Spleen (tissue), 13 donors: ENCODE measurements at places on chromosomes 1 and 21. TPM values are rescaled to one million over a fixed set of nuclear protein-coding genes. Genes with fewer than 3 reads are reported as not detected.

- H3K27me3 ChIP-seq: no peaks in the 10 kb centered on the region
- no peaks in the 10 kb centered on the region for H3K36me3 ChIP-seq
- no peaks in the 10 kb centered on the region for H3K4me1 ChIP-seq
Measured at GRCh38 chr1:42993502-42994136, 35.0 kb upstream of the SLC2A1 start.

GRCh38 chr21:14483296-14483695 is 62.8 kb downstream of the SAMSN1 start:
- H3K4me1 ChIP-seq: peaks cover 44% of the 10 kb centered on the region
- peak overlapping the region; percentile 86 for H3K27ac ChIP-seq
- H3K27me3 ChIP-seq: no peaks in the 10 kb centered on the region
- no peak overlapping the region for H3K4me3 ChIP-seq
- peaks cover 27% of the 10 kb centered on the region for H3K36me3 ChIP-seq
- no peak for DNase-seq

TRIM58 gene
- 11.3 TPM for total RNA-seq

PCNT gene
- 34.0 TPM for total RNA-seq

DNA sequence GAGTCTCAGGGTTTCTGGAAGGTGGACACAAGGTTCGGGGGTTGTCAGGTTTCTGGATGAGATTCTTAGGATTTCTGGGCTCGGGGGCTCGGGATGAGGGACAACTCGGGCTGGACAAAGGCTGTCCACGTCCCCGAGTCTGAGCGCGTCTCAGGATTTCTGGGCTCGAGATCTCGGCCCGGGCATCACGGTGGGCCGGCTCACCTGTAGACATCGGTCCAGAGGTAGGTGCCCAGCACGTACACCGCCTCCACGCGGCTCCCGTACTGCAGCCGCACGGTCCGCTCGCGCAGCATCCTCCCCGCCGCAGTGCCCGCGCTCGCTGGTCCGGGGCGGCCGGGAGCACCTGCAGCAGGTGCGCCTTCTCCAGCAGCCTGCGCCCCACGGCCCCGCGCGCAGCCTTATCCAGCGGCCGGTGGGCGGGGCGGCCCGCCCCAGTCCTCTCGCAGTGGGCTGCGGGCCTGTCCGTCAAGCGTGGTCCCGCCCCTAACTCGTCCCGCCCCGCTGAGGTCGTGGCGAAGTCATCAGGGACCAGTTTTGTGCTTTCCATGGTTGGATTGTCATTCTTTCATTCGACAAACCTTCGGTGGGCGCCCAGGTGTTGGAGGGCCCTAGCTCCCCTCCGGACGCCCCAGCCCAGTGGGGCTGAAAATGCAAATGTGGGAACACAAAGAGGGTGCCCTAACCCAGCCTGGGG is at the start of gene PADI2:
TSS of gene PADI2 (minus strand) at position 376 of the 697 bp plus-strand sequence. CDS start at position 296, 80 bp downstream.
- peak; percentile 92 for DNase-seq
- H3K4me1 ChIP-seq: peaks cover 59% of the 10 kb centered on the region
- H3K27ac ChIP-seq: peak within 1 kb of the TSS; percentile 86
- peak within 1 kb of the TSS; percentile 41 for H3K4me3 ChIP-seq
- no peaks in the 10 kb centered on the region for H3K36me3 ChIP-seq

RCC1 gene
- 22.4 TPM for total RNA-seq

- H3K27ac ChIP-seq: no peak overlapping the region
- H3K27me3 ChIP-seq: no peaks in the 10 kb centered on the region
Measured at GRCh38 chr21:29121759-29122158, 8.7 kb upstream of the MAP3K7CL start.

DNA sequence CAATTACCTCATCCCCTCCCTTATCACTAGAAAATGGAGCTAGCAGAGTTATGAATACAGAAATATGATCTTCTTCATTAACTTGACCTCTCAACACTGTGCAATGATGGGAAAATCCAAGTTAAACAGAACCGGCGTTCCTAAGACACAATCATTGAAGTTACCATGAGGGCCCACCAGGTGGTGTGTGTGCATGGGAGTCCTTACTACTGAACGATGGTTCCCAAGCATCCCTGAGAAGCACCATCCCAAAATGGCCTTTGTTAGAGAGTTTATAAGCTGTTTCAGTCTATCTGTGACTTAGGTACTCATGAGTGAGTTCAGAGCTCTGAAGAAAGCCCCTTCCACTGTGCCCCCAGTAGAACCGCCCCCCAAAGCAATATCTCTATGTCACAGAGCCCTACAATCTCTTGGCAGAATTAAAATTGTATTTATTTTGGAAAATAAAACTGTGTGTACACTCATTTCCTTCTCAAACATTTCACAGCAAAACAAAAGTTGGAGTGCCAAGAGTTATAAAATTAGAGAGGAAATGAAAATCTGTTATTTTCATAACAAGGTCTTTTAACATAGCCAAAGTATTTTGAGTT is 56.8 kb downstream of the PLD5 start:
- no peaks in the 10 kb centered on the region for H3K27me3 ChIP-seq
- no peak for DNase-seq
- no peak overlapping the region for H3K27ac ChIP-seq
- no peaks in the 10 kb centered on the region for H3K4me1 ChIP-seq
- H3K4me3 ChIP-seq: no peak overlapping the region

GRCh38 chr1:206734499-206735142 is 36.0 kb upstream of the IL19 start:
- H3K36me3 ChIP-seq: peaks cover 45% of the 10 kb centered on the region
- no peaks in the 10 kb centered on the region for H3K27me3 ChIP-seq
- DNase-seq: peak; percentile 85
- no peak overlapping the region for H3K27ac ChIP-seq

DNA sequence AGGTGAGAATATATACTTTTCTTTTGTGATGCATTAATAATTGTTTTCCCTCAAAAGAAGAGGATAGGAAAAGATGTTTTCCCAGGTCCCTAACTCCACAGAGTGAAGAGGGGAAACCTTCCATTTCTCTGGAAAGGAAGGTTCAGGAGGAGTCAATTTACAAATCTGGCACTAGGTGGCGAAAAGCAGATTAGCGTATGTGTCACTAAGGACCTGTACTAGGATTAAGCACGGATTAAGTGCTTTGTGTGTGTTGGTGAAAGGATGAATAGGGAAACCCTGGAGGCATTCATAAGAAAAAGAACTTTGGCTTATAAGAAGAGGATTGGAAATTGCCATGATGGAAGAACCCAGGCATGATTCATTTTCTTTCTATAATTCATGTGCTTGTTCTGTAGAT is 410.1 kb upstream of the PLXNA2 start:
- H3K27ac ChIP-seq: no peak overlapping the region
- DNase-seq: no peak
- H3K36me3 ChIP-seq: no peaks in the 10 kb centered on the region
- H3K4me3 ChIP-seq: no peak overlapping the region

GRCh38 chr1:10802944-10803715 is 6.7 kb upstream of the CASZ1 start:
- no peaks in the 10 kb centered on the region for H3K4me1 ChIP-seq
- DNase-seq: no peak
- no peak overlapping the region for H3K4me3 ChIP-seq
- no peaks in the 10 kb centered on the region for H3K27me3 ChIP-seq

EXOC8 gene
- total RNA-seq: 23.6 TPM

GRCh38 chr1:43172527-43172972 is 420 bp downstream of the CFAP57 start:
- peak overlapping the region; percentile 81 for H3K27ac ChIP-seq
- H3K36me3 ChIP-seq: peaks cover 31% of the 10 kb centered on the region
- no peaks in the 10 kb centered on the region for H3K27me3 ChIP-seq
- peak; percentile 93 for DNase-seq
- H3K4me3 ChIP-seq: peak overlapping the region; percentile 98

DNA sequence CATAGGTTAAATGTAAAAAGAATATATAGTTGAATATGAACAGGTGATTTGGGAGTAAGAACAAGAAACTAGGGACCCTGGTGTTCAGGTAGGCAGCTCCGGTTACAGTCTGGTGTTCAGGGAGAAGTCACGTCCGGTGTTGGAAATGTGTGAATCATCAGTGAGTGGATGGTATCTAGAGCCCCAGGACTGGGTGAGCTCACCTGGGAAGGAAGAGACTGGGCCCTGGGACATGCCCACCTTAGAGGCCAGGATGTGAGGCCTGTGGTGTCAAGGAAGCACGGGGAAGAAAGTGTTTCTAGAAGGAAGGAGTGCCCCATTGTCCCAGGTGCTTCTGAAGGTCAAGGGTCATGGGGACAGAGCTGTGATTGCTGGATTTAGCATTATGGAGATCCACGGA is 1.5 kb upstream of the GJB3 start:
- H3K36me3 ChIP-seq: no peaks in the 10 kb centered on the region
- no peak overlapping the region for H3K4me3 ChIP-seq
- H3K4me1 ChIP-seq: peaks cover 14% of the 10 kb centered on the region
- no peak overlapping the region for H3K27ac ChIP-seq

KRTAP7-1 gene
- not detected for total RNA-seq

DNA sequence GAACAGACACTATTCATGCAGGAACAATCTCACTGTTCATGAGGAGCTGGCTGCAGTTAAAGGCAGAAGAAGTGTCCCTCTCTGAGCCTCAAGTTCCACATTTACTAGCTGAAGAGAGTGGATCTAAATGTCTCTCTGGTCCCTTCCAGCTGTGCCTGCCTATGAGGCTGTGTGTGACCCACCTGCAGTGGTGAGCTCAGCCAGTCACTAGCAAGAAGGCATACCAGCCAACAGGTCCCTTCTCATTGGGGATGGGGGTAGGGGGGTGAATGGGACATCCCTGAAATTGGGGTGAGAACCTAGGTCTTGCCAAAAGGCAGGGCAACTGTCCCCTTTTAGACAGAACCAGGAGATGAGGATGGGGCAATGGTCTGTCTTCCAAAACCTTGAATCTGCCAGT is 13.6 kb downstream of the RD3 start:
- no peak for DNase-seq
- H3K4me3 ChIP-seq: no peak overlapping the region
- H3K36me3 ChIP-seq: no peaks in the 10 kb centered on the region
- peaks cover 18% of the 10 kb centered on the region for H3K27me3 ChIP-seq
- H3K4me1 ChIP-seq: no peaks in the 10 kb centered on the region
- H3K27ac ChIP-seq: no peak overlapping the region

GRCh38 chr1:185520188-185520920 is 203.3 kb upstream of the IVNS1ABP start:
- H3K4me3 ChIP-seq: no peak overlapping the region
- H3K27me3 ChIP-seq: no peaks in the 10 kb centered on the region
- no peak overlapping the region for H3K27ac ChIP-seq
- H3K4me1 ChIP-seq: no peaks in the 10 kb centered on the region

DNA sequence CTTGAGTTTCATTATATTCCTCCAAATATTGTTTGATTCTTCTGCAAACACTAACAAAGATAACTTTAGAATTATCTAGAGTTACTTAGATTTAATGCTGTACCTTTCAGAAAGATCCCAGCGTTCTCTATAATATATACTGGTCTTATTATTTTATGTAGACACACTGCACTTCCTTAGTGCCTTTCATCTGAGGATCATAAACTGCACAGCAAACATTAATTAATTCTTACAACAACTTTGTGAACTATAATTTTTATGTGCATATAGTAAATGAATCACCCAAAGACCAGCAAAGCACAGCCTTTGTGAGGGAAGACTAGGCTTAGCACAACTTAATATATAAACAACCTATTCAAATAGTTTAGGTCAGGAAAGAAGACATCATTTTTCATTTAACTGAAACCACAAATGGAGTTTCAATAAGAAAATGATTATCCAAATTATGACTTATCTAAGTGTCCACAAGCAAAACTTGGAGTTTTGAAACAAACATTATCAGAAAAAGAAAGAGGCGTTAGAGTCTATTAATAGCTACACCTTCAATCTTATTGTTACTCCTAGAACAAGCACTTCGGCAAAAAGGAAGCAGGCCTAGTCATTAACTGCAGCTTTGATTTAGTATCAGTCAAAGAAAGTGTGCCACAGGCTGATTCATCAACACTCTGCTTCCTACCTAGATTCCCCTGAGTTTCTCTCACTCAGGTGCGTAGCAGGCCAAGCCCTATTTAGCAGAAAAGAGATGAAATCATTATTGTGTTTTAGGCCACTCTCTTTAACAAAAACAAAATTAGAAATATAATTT is 22.5 kb upstream of the RC3H1 start:
- no peak overlapping the region for H3K27ac ChIP-seq
- H3K4me1 ChIP-seq: no peaks in the 10 kb centered on the region
- no peak overlapping the region for H3K4me3 ChIP-seq
- H3K36me3 ChIP-seq: no peaks in the 10 kb centered on the region
- no peak for DNase-seq

DNA sequence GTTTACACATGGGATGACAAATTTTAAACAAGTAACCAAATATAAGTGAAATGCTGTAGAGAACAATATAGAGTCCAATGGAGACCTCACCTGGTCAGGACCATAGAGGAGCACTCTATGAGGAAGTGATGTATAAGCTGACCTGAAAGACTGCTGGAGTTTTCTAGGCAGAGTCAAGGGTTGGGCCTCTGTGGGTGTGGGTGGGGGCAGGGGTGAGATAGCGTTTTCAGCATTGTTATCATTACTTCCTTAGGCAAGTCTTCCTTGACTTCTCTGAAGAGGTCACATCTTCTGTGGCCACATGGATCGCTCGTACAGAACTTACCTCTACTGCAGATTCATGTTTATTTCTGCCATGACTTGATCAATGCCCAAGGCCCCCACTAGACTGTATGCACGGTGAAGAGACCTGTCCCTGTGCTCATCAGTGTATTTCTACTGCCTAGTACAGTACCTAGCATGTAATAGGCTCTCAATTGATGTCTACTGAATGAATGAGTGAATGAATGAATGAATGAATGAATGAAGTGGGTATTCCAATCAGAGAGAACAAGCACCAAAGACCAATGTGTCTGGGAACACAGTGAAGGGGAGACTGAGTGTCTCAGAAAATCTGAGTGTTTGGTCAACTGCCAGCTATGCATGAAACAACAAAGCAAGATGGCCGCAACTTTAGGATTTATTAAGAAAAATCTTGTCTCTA is 116.5 kb downstream of the RNF220 start:
- no peak overlapping the region for H3K27ac ChIP-seq
- H3K36me3 ChIP-seq: no peaks in the 10 kb centered on the region
- no peaks in the 10 kb centered on the region for H3K27me3 ChIP-seq
- H3K4me3 ChIP-seq: no peak overlapping the region
- DNase-seq: no peak

DNA sequence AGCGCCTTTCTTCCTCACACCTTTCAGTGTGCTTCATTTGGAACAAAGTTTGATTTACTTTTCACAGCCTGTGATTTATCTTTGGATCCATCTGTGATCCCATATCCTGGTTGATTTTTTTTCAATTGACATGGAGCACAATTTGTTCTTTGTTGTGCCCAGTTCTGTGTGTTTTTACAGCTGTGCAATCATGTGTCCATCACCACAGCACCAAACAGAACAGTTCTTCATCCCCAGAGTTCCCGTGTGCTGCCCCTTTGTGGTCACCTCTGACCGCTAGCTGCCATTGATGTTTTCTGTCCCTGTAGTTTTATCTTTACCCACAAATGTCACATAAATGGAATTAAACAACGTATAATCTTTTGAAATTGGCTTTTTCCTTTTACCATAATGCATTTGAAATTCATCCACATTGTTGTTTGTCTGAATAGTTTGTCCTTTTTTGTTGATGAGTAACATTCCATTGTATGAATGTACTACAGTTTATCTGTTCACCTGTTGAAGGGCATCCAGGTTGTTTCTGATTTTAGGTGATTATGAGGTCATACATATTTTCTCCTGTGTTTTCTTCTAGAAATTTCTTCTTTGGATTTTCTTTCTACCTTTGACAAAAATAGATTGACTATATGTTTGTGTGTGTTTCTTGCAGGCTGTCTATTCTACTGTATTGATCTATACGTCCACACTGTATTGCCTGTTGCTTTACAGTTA is 17.4 kb downstream of the MIGA1 start:
- no peak overlapping the region for H3K27ac ChIP-seq
- no peaks in the 10 kb centered on the region for H3K27me3 ChIP-seq
- no peak for DNase-seq
- H3K36me3 ChIP-seq: peaks cover 4% of the 10 kb centered on the region
- no peaks in the 10 kb centered on the region for H3K4me1 ChIP-seq

OPRD1 gene
- total RNA-seq: not detected

GRCh38 chr1:10704368-10704882 is 92.0 kb downstream of the CASZ1 start:
- DNase-seq: no peak
- H3K27ac ChIP-seq: no peak overlapping the region
- H3K27me3 ChIP-seq: no peaks in the 10 kb centered on the region
- no peak overlapping the region for H3K4me3 ChIP-seq
- H3K4me1 ChIP-seq: no peaks in the 10 kb centered on the region
